ENCODE measurements at places on chromosomes 6 and 20.

- DNase-seq, result no peak
Observed at GRCh38 chr6:118382126-118382525, 166.0 kb upstream of the PLN start.

GRCh38 chr6:77764364-77764763, 111.5 kb downstream of the MEI4 start:
- no peak for DNase-seq

GRCh38 chr6:132062626-132063025, 111.5 kb upstream of the CCN2 start:
- no peak for DNase-seq

GRCh38 chr6:168410554-168411011, 30.4 kb upstream of the SMOC2 start:
- DNase-seq, result no peak

GRCh38 chr20:21496452-21496851, 17.4 kb downstream of the NKX2-2 start:
- DNase-seq, result no peak

- no peak for DNase-seq
Observed at GRCh38 chr20:19758501-19759331, 658 bp downstream of the RIN2 start.

- peak; percentile 57 for DNase-seq
Observed at GRCh38 chr6:166435574-166435973, 52.8 kb upstream of the MPC1 start.

Measured in CD4-positive, alpha-beta T cell treated with Interleukin-17A for 1 hour (primary cell).